IMR-90 (cell line): ENCODE measurements at places on chromosomes 4 and X.

DNA sequence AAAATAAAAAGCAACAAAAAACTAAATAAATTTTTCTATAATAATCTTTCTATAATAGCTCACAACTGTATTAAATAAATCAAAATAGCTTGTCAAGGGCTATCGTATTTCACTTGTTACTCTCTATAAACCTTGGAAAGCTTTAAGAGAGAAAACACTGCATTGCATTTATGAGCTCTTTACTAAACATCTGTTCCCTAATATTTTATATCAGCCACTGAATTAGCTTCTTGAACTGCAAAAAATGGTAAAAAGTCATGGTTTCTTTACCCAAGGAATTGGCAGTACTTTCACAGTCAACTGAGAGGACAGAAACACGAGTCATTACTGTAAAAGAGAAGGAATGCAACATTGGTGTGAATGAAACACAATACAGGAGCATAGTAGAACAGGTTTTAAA lies 671.2 kb downstream of the PCDH18 start:
- DNase-seq = peak; percentile 9

DNA sequence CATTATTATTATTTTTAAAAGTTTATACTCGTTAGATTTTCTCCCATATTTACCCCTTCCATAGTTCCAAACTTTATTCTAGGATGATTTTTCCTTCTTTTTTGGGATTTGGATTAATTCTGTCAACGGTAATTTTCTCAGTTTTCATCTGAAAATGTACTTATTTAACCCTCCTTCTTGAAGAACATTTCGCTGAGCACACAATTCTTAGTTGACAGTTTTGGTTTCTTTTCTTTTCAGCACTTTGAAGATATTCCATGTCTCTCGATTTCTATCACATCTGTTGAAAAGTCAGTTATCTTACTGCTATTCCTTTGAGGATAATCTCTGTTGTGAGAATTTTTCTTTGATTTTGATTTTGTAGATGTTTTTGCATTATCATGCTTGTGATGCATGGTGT lies 85.2 kb downstream of the SCLT1 start:
- DNase-seq = no peak

- DNase-seq = peak; percentile 20
Measured at GRCh38 chr4:122959981-122960610, 37.7 kb upstream of the NUDT6 start.

DNA sequence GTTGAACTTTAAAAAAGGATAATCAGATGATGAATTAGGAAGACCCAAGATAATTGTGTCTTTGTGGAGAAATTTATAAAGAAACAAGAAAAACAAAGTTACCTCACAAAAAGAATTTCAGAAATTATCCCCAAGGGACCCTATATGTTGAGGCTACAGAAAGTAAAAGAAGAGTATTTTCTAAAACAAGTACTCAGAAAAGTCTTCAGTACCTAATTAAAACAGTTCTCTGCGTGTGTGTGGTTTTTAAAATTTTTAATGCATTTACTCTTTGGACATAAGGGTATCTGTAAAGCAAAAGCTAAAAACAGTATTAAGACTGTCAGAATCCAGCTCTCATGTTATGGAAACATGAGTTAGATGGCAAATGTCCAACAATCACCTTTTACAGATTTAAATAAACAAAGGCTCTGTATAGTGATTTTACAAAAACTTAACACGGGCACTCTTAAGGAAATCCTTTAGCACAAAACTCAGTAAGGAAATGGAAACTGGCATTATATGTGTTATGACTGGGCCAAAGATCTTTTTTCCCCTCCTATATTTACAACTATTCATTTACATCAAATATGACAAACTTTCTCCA lies 187.5 kb downstream of the NSUN7 start:
- no peak for DNase-seq

- DNase-seq = no peak
Measured at GRCh38 chr4:15836362-15836761, 58.2 kb downstream of the CD38 start.

DNA sequence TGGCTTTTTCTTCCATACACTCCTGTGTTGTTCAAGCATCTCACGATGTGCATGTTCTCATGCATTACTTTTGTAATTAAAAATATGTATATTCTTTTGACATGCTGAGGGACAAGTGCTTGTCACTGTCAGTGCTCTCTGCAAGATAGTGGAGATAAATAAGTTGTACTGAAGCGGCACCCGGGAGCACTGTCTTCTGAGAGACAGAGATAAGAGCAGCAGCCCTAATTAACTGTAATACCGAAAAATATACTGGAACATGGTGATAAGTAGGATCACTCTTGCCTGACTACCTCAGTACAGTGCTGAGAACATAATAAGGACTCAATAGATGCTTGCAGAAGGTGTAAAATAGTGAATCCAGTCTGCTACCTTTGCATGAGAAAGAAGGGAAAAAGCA lies 9.4 kb upstream of the GPR173 start:
- no peak for DNase-seq

- peak; percentile 1 for DNase-seq
Measured at GRCh38 chrX:123450222-123450621, 266.1 kb downstream of the GRIA3 start.

DNA sequence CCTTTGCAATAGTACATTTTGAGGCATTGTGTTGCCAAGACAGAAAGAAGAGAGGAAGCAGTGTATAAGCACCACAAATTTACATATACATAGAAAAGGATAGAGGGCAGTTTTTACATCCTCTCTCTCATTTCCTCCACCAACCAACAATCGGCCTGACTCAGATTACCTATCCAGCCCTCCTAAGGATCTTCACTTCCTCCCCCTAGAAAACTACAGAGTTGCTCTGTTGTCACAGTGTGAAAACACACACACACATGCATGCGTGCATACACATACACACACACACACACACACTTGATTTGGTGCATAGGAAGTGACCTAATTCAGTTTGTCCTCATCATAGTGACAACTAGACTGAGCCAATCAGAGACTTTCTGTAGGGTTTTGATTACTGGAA lies 98.8 kb upstream of the SPRY1 start:
- DNase-seq = no peak

DNA sequence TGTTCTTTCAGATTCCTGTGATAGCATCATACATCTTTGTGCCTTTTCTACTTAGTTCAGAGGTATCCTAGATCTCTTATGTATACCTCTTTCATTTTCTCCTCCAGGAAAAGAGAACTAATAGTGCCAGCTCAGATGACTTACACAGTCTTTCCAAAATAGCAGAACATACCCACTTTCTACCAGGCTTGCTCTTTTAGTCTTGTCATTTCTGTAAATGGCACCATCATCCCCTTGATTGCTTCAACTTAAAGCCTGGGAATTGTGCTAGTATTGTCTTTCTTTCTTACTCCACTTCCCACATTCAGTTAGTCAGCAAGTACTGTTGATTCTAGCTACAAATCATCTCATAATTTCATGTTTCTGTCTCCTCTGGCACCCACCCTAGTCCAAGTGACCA lies 5.1 kb downstream of the APEX2 start:
- DNase-seq = no peak

- no peak for DNase-seq
Measured at GRCh38 chr4:186294160-186294559, 28.2 kb downstream of the F11 start.

- no peak for DNase-seq
Measured at GRCh38 chr4:155639704-155640523, 26.7 kb upstream of the GUCY1A1 start.

- no peak for DNase-seq
Measured at GRCh38 chr4:161260819-161261218, 903.0 kb downstream of the FSTL5 start.

DNA sequence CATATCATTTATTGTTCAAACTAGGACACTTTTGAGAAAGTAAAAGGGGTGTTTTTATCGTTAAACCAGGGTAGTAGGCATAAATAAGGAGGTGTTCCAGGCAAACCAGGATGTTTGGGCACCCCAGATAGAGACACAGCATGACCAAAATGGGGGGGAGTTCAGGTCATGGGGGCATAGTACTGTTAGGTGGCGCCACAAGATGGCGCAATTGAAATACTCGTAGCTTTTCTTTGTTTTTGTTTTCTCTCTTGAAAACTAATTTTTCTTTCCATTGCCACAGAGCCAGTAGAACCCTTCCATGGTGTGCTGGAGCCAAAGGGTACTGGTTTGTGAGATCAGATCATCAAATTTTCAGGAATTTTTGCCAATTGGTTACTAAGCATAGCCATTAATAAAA lies 283.4 kb downstream of the BCOR start:
- DNase-seq = peak; percentile 23

DNA sequence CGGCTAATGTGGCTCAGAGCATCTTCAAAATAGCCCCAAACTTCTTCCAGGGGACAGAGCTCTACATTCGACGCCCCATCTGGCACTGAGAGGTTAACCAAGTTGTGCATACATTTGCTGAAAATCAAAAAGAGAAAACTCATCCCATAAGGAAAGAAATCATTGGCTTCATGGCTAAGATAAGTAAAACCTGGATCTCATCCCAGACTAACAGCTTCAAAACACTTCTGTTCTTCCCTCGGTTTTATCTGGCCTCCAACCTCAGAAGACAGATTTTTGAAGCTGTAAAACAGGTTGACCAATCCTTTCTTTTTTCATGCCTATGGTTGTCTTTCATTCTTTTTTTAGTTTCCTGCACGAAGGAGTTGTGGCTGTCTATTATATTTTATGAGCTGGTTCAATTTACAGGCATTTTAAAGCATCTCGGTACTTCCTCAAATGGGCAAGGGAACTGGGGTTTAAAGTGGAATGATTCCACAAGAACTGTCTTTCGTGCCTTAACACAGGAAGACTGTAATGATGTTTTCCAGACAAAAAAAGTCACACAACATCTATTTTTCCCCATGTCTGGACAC lies 107.6 kb downstream of the DLG3 start:
- DNase-seq = no peak

DNA sequence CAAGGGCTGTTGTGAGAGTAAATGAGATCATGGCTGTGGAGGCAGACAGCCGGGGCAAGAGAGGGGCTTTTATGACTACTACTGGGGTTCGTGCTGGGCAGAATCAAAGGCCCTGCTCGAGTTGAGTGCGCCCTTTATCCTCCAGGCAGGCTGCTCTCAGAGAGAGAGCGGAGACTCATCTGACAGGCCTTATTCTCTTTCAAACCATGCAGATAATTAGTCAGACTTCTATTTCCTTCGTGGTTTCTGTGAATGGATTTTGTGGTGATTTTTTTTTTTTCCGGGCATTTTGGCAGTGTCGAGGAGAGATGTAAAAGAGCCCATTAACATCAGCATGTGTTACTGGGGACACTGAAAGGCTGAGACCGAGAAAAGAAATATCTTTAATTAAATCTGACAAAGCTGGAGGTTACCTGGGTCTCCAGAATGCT lies 73.6 kb downstream of the MED28 start:
- DNase-seq = no peak

DNA sequence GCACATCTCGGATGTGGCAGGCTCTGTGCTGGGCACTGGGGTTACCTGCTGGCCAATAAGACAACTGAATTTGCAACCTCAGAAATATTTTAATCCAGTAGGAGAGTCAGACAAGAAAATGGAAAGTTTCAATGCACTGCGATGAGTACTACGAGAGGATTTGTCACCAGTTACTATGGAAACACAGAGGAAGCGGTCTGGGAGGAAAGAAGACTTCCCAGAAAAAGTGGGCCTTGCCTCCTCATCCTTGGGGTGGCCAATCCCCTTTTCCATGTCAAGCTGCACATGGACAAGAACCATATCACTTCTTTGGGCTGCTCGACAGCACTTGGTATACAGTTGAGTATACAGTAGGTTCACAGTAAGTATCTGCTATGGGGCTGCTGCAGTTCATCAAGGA lies 67.6 kb downstream of the FAM184B start:
- DNase-seq = no peak

- DNase-seq = no peak
Measured at GRCh38 chr4:77958897-77959296, 96.3 kb downstream of the MRPL1 start.

DNA sequence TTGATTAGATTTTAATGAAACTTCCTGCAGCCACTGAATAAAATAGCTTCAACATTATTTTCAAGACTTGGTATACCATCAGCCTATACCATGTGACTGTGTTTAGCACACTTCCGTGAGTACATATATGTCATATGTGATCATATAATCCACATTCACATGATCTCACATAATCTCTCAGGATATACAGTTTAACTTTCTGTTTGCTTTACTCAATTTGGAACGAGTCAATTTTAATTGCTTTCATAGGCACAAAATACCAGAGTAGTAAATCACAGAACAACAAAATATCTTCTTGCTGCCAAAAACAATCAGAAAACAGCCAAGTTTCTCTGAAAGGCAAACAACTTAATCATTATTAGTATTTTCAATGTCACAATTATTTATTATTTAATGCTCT lies 731.1 kb upstream of the DIAPH2 start:
- DNase-seq = no peak

GRCh38 chr4:89411539-89412309 lies 104.1 kb upstream of the GPRIN3 start:
- peak; percentile 0 for DNase-seq

GRCh38 chr4:56648021-56648823 lies 32.9 kb downstream of the HOPX start:
- DNase-seq = no peak

DNA sequence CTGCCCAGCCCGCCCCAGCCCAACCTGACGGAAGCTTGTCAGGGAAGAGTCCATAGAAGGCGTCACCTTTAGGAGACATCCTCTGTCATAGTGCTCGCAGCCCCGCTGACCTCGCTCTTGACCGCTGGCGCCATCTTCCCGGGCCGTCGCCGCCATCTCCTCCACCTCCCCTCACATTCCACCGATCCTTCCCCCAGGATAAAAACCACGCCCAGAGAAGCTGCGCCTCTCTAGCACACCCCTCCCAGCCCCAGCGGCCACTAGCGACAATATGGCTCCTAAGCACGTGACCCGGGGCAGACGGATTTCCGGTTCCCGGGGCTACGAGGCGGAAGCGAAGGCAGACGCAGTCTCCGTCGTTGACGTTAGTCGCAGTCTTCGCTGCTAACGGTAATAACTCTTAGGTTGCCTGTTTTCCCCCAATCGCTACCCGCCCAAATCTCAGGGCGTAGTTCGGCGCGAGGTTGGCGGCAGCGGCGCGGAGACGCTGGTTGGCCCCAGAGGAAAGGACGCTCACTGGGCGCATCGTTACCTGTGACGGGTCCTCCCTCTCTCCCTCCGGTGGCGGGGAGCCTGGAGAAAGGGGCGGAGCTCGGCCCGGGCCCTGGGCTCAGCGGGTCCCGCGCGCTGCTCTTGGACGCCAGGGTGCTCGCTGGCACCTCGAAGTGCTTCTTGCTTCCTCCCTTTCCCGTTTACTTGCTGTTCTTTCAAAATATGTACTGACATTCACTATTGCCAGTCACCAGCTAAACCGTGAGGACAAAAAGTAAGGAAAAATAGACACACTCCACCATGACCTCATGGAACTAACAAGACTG lies at the start of the genes RCHY1 and THAP6:
RCHY1 (minus strand) TSS at position 273 of the 818 bp plus-strand sequence; CDS start at position 156, 117 bp downstream.
THAP6 (plus strand) TSS at position 343 of the 818 bp plus-strand sequence. CDS start 980 bp downstream, outside the sequence.
- peak; percentile 93 for DNase-seq
